Activated CD4-positive, alpha-beta T cell treated with anti-CD3 and anti-CD28 coated beads for 48 hours (primary cell): ENCODE measurements at places on chromosomes 6 and 20.
A peak's percentile ranks its signal among the peaks of the same experiment; 100 is the strongest.

GRCh38 chr6:169183233-169183632 is 70.4 kb downstream of the THBS2 start:
- DNase-seq = no peak

GRCh38 chr6:37700620-37700973 is 2.9 kb upstream of the MDGA1 start:
- DNase-seq = no peak

GRCh38 chr6:167726043-167726621 is 100.6 kb upstream of the AFDN start:
- no peak for DNase-seq

DNA sequence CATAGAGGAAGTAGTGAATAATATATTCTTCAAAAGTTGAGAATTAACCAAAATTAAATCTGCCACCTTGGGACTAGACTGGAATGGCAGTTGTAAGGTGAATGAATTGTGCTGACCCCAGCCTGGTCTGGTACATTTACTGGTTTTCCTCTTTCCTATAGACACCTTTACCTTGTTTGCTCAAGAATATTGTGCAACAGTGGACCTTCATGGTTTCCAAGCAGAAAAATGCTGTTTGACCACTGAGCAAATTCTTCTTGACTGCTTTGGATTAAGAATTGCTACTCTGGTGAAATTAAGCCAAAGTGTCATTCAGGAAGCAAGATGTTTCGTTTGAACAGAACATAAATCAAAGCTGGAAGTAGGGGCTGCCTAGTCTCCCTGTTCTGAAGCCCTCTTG is 156.6 kb upstream of the TAB2 start:
- no peak for DNase-seq

DNA sequence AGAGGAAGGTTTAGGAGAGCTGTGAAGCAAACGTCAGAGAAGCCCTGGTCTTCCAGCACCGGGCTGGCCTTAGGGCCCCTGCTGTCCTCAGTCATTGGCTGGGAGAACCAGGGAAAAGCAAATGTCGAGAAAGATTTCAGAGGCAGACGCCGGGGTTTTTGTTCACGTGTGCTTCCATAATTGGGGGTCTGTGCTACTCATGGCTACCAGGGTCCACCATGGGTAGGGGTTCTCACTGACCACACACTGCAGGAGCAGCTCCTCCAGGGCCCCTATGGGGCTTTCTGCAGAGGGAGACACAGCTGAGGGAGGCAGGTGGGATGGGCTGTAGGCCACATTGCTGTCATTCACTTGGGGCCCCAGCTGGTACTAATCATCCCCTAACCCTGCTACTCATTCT is 291.8 kb upstream of the FOXQ1 start:
- no peak for DNase-seq

DNA sequence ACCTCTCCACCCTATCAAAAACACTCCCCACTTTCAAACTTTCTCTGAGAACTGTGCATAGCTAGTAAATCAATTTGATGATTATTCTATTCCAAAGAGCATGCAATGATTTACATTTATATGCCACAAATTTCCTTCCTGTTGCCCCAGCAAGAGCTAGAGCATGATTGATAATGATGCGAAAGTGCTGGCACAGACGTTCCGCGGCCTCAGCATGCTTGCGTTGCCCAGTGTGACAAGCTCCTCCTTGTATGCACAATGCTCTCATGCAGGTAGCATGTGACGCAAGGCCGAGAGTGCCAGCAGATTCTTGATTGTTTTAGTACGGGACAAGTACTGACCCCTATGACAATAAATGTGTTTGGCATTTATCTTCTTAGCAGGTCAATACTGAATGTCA is 696.3 kb upstream of the SLC35B3 start:
- DNase-seq = no peak

DNA sequence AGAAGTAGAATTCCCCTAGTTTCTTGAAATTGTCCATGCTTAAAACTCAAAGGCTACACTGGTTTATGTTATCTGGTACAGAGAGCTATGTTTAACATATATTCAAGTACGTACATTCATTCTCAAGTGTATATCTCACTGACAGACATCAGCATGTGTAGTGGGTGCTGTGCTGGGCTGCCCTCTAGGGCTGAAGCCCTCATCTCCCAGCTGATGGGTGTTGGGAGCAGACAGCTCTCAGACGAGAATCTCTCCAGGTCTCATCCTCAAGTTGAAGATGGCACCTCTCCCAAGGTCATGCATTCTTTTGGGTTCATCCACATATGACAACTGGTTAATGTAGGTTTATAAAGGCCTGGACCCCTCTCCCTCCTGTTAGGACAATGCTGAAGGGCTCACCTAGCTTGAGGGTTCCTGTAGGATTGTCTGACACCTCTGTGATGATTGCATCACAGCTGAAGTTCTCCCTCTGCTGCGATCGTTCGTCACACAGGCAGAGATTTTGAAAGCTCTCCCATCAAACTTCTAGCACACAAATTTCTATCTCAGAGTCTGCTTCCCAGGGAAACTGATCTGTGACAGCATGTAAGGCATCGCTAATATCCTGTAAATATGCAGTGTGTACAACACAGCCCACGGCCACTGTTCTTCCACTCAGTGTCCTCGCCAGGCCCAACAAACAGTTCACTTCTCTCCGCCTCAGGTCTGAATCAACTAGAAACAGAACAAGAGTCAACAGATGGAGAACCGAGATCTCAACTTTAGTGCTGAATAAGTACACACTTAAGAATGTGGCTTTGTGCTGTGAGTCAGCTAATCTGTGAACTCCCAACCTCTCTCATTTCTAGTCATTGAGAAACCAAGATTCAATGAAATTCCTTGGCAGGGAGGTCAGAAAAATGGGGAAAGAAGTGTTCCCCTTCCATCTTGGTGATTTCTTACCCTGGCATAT is 43.2 kb downstream of the PREP start:
- DNase-seq = no peak

DNA sequence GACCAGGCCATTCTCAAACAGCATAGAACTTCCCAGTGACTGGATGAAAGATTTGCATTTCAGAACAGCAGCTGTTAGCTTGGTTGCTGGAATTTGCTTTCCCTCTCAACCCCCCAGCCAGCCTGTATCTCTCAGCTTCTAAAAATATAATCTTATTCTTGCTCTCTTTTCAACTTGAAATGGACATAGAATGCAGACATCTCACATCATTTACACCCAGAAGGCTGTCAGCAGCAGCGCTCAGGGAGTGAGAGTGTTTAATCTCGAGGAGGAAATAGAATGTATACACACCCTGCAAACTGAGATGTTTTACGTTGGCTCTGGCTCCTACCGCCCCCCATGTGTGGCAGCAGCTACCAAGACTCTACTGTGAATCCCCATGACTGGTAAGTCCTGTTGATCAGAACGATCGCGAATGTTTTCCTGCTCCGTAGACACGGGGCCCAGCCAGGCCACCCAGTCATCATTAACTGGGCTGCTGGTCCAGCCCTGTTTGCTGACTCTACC is 163.4 kb upstream of the SLC24A3 start:
- DNase-seq = no peak

DNA sequence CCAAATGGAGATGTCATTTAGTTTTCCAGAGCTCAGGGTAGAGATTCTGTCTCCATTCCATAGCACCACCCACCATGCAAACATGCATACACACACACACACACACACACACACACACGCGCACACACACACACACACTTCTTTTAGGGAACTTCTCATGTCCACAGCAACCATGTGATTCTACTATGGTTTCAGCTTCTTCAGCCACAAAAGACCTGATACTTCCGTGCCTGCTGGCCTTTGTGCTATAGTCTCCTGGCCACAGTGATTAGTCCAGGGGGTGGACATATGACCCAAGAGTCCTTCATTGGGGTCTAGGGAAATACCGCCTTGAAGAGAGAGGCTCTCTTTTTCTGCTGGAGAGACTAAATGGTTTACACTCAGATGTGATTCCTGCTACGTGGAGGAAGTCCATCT is 53.5 kb downstream of the CARMIL1 start:
- no peak for DNase-seq

DNA sequence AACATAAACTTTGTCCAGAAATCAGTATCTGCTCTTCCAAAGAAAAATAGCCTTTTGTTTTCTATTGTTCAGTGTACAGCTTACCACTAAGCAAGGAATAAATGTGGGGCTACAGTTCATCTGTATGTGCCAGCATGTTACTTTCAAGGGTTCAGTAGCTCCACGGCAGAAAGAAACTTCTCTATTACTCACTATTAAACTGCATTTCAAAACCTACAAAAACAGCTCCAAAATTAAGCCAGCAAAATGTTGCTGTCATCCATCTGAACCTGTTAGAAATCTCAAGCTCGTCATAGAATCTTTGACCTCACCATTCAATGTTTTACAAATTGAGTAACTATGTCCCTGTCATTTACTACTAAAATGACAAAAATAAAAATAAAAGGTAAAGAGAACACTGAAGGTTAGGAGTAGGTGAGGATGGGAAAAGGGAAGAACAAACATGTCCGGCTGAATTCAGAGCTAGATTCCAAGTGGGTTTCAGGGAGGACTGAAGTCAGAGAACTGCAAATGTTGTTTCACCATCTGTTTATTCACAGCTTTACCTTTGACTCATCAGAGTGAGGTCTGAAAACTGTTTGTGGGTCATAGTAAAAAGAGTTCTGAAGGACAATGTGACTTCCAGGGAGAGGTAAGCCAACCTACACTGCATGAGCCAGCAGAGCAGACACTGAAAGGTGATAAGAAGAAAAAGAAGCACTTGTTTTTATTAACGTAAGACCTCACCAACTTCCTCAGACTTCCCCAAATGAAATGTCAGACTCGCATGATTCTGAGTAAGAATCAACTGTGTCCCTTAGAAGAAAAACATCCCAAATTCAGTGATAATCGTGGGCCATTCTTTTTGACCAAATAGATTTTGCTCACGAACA is 62.0 kb downstream of the ATXN1 start:
- peak; percentile 34 for DNase-seq

GRCh38 chr6:54813892-54814291 is 32.7 kb upstream of the FAM83B start:
- DNase-seq = no peak

- no peak for DNase-seq
These were observed 35.6 kb downstream of the RIOK1 start for GRCh38 chr6:7424967-7425807.

- no peak for DNase-seq
These were observed 14.1 kb upstream of the FRMD1 start for GRCh38 chr6:168093071-168093505.

GRCh38 chr20:25223179-25223661 is 24.7 kb upstream of the PYGB start:
- DNase-seq = peak; percentile 73

GRCh38 chr6:151172751-151173150 is 67.0 kb upstream of the AKAP12 start:
- DNase-seq = no peak
